Adrenal gland (tissue), 19 donors: ENCODE measurements at places on chromosomes 1 and 21. TPM values are rescaled to one million over a fixed set of nuclear protein-coding genes. Genes with fewer than 3 reads are reported as not detected.

DNA sequence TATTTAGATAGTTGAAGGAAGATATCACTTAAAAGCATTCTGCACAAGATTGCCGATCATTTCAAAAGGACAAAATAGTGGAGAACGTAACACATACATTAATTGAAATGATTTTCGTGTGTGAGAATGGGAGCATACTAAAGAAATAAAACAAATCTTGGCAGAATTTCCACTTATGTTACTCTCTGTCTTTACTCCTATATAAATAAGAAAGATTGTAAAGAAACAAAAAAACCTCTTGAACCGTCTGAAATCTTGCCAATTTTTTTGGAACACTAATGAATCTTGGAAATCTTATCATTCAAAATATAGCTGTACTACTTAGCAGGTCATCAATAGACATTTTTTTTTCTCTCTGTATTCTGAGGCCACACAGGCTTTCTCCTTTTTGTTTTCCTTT lies 528.8 kb upstream of the NCAM2 start:
- H3K36me3 ChIP-seq, result no peaks in the 10 kb centered on the region
- H3K4me1 ChIP-seq, result no peaks in the 10 kb centered on the region
- no peaks in the 10 kb centered on the region for H3K27me3 ChIP-seq
- H3K4me3 ChIP-seq, result no peak overlapping the region

GRCh38 chr1:59033761-59034160 lies 249.9 kb upstream of the JUN start:
- no peak for DNase-seq
- H3K4me3 ChIP-seq, result no peak overlapping the region
- no peaks in the 10 kb centered on the region for H3K4me1 ChIP-seq
- no peaks in the 10 kb centered on the region for H3K27me3 ChIP-seq

- no peaks in the 10 kb centered on the region for H3K36me3 ChIP-seq
- no peaks in the 10 kb centered on the region for H3K27me3 ChIP-seq
- H3K4me3 ChIP-seq, result no peak overlapping the region
- H3K4me1 ChIP-seq, result no peaks in the 10 kb centered on the region
Observed at GRCh38 chr1:57550092-57550491, 126.2 kb upstream of the DAB1 start.

DNA sequence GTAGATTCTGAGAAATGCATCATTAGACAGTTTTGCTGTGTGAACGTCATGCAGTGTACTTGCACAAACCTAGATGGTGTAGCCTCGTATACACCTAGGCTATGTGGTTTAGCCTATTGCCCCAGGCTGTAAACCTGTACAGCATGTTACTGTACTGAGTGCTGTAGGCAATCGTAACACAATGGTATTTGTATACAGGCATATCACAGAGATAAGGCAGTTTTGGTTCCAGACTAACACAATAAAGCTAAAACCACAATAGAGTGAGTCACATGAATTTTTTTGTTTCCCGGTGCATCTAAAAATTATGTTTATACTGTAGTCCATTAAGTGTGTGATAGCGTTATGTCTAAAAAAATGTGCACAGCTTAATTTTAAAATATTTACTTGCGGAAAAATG lies 6.9 kb downstream of the IL10RB start:
- no peak overlapping the region for H3K27ac ChIP-seq
- no peaks in the 10 kb centered on the region for H3K4me1 ChIP-seq
- H3K27me3 ChIP-seq, result no peaks in the 10 kb centered on the region
- DNase-seq, result no peak

GRCh38 chr1:240991230-240991629 lies 365.8 kb downstream of the RGS7 start:
- no peak overlapping the region for H3K4me3 ChIP-seq
- H3K27ac ChIP-seq, result no peak overlapping the region
- no peak for DNase-seq
- H3K36me3 ChIP-seq, result no peaks in the 10 kb centered on the region
- H3K27me3 ChIP-seq, result no peaks in the 10 kb centered on the region

DNA sequence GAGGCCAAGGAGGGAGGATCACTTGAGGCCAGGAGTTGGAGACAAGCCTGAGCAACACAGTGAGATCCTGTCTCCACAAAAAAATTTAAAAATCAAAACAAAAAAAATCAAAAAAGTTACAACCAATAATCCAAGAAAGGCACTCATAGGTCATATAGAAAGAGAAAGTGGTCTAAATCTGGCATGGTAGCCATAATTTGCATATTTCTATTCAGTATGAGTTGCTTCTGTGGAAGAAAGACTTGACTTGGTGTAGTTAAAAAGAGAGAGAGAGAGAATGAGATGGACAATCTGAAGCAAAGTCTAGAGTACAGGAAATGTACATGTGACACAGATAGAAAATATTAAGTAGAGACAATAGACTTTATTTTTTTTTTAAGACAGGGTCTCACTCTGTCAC lies 22.5 kb downstream of the JMJD4 start:
- H3K27me3 ChIP-seq, result no peaks in the 10 kb centered on the region
- no peak overlapping the region for H3K27ac ChIP-seq
- no peak overlapping the region for H3K4me3 ChIP-seq

The KCND3 gene
- 6.6 TPM for total RNA-seq

The WNT4 gene
- total RNA-seq, result 4.8 TPM
